Occipital lobe (tissue), 3 donors: ENCODE measurements at places on chromosomes 2 and 18. TPM values are rescaled to one million over a fixed set of nuclear protein-coding genes. Genes with fewer than 3 reads are reported as not detected.

Gene NPPC
- total RNA-seq, result not detected

Gene SCYGR8
- not detected for total RNA-seq

Gene PIEZO2
- total RNA-seq, result 8.0 TPM

Gene SCTR
- 0.62 TPM for total RNA-seq

Gene C2orf66
- 0.16 TPM for total RNA-seq

Gene SATB2
- total RNA-seq, result 532 TPM

Gene STPG4
- total RNA-seq, result 0.78 TPM

Gene SCN1A
- 33.8 TPM for total RNA-seq
